ENCODE measurements at places on chromosomes 2 and 18.

DNA sequence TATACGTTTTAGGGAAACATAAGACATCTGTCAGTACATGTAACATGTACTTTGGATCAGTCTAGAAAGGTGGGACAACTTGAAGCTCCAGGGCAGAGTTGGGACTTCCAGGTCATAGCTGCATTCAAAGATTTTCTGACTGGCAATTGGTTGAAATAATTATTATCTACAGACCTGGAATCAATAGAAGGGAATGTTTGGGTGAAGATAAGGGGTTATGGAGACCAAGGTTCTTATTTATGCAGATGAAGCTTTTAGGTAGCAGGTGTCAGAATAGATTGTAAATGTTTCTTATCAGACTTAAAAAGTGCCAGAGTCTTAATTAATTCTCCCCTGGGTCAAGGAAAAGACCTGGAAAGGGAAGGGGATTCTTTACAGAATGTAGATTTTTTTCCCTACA lies 19.8 kb downstream of the RPIA start:
- no peak for DNase-seq

DNA sequence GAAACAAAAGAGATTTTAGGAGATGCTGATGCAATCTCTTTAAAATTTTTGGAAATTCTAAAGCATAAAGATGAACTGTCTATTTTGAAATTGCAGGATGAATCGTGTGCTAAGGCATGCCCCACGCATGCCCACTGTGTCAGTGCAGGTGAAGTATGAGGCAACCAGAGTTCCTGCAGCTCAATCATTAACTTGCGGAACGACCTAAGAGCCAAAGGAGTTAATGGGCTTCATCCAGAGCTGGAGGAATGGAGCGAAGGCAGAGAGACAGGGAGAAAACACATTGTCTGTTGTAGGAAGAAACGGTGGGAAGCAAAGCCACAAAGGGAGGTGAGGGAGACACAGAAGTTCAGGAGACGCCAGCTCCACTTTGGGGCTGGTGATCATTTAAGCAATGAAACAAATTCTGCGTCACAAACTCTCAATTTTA lies 265.2 kb downstream of the CCDC85A start:
- DNase-seq: peak; percentile 14

GRCh38 chr2:69489793-69490192 lies 52.6 kb upstream of the NFU1 start:
- DNase-seq: peak; percentile 61

DNA sequence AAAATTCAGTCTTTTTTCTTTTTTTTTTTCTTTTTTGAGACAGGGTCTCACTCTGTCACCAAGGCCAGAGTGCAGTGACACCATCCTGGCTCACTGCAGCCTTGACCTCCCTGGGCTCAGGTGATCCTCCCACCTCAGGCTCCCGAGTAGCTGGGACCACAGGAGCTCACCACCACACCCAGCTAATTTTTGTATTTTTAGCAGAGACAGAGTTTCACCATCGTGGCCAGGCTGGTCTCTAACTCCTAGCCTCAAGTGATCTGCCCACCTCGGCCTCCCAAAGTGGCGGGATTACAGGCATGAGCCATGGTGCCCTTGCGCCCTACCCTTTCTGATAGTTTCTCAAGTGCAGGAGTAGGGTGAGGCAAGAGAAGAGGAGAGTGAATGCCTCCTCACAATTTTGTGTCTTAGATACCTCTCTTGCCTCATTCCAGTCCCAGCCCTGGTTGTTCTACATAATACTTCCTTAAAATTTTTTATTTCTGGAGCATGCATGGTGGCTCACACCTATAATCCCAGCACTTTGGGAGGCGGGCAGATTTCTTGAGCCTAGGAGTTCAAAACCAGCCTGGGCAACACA lies 68.2 kb upstream of the CAB39 start:
- DNase-seq: no peak

DNA sequence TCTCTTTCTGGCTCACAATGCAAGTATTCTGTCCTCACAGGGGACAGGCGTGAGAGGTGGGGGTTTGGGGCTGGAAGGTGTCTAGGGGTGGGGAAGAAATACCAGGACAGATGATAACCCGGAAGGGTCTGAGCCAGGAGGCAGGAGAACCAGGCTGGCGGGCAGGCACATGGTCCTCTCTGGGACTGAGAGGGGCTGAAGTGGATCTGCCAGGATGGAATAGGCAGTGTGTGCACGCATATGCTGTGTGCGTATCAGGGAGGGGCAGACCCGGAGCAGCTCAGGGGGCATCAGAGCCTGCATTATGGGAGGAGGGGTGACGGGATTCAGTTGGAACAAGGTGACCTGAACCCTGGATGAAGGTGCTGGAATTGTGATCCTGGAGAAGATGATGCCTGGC lies 157.3 kb downstream of the DYSF start:
- DNase-seq: no peak

GRCh38 chr2:38217401-38218188 lies 141.6 kb upstream of the CYP1B1 start:
- no peak for DNase-seq

DNA sequence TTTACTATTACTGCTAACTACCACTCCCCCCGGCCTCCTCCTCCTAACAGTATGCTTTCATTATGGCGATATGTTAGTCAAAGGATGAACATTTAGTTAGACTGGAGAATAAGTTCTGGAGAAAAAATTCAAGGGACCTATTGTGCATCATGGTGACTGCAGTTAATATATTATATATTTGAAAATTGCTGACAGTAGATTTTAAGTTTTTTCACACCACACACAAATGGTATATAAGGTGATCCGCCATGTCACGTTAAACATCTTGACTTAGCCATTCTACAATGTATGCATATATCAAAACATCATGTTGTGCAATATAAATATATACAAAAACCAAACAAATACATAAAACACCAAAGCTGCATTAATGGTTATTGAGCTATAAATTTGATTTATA lies 873.7 kb downstream of the CNTNAP5 start:
- no peak for DNase-seq

- no peak for DNase-seq
These were observed 77.3 kb upstream of the CTLA4 start for GRCh38 chr2:203790134-203790852.

DNA sequence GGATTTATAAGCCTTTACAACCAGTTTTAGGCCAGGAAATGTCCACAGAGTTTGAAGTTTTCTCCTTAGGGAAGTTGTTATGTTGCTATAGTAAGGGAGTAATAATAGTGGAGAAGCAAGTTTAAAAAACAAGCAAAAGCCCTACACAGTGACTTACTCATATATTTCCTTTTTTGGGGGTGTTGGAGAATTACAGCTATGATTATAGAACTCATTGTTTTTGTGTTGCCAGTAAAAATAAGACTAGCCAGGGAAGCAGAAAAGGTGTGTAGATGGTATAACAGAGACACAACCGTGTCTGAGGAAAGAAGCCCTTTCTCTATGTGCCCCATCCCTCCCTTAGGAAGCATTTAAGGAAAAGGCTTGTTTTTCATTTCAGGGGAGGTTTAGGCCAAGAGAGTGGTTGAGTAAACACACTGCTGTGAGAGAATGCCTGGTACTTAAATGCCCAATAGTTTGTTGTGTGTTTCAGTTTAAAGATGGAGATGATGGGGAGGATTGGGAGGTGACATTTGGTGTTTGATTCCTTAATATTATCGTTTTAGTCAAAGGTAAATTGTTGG lies 2.3 kb downstream of the VAPA start:
- peak; percentile 39 for DNase-seq

GRCh38 chr18:49728542-49728941 lies 84.8 kb downstream of the ACAA2 start:
- DNase-seq: peak; percentile 40

GRCh38 chr2:74043345-74044329 lies 58.9 kb downstream of the TET3 start:
- DNase-seq: no peak

DNA sequence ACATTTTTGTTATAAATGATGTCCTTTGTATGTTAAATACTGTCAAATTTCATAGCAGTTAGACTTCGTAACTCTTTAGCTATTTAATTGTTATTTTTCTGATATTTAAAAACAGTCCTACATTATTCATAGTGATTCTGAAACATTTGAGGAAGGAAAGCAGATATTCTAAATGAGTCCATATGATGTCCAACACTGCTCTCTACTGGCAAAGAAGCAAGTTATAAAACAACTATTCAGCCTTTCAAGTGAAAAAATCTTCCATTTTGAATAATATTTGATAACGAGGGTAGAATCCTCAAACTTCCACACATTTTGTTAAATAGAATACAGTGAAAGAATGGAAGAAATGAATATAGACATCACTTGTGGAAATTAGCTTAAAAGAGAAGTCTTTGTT lies 220.8 kb downstream of the GULP1 start:
- DNase-seq: peak; percentile 81

DNA sequence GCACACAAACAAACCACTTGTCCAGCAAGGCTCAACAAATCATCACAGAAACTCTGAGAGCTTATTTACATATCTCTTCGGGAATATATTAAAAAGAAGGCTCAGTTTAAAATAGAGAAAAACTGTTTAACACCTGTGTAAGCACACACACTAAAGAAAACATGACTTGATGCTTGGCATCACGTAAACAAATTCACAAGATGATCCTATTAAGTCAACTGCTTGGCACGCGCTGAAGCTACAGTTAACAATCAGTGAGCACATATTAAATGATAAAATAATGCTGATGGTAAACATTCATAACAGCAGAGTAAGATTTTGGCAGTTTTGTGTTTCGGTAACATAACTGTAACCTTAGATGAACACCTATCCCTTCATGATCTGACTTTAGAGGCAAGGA lies 4.3 kb upstream of the HES6 start:
- no peak for DNase-seq

DNA sequence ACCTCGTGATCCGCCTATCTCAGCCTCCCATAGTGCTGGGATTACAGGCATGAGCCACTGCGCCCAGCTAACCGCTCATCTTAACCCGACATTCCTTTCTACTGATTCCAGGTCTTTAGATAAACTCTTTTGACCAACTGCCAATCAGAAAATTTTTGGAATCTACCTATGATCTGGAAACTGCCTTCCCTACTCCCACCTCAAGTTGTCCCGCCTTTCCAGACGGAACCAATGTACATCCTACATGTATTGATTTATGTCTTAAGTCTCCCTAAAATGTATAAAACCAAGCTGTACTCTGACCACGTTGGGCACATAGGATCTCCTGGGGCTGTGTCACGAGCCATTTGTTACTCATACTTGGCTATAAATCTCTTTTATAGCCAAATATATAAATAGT lies 3.2 kb upstream of the NEU2 start:
- DNase-seq: no peak

DNA sequence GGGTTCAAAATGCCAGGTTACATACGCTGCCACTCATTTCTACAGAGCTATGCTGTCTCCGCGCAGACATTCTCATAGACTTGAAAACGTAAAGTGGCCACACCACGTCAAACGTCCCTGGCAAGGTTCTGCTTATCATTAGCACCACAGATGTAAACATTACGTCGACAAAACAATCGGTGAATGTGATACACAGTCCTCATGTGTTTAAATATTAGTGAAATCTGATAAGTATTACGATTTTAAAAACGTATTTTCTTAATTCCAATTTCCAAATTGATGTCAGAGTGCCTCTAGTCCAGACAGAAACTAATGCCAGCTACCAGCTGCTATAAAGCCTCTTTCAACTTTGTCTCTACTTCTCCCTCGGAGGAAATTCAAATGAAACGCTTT lies 1.2 kb downstream of the STK17B start:
- peak; percentile 58 for DNase-seq

GRCh38 chr2:227335713-227336112 lies 10.7 kb downstream of the MFF start:
- DNase-seq: peak; percentile 19

GRCh38 chr2:241542278-241542605 lies 16.3 kb upstream of the BOK start:
- no peak for DNase-seq

- no peak for DNase-seq
These were observed 231.4 kb downstream of the SEPTIN10 start for GRCh38 chr2:109382226-109382895.

DNA sequence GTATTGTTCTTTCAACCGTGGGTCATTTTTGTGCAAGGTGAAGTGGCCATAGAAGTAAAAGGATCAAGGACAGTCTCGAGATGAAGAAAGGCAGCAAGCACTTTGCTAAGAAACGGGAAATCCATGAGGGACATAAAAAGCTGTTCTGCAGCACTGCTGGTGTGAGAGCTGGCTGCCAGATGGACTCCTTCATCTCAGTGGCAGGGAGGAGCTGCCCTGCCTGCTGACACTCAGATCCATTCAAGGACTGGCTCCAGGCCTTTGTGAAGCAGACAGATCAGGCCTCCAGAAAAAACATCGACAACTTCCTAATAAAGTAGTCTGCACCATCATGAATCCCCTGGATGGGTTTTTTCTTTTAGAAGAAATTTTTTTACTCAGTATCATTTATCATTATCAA lies 29.5 kb downstream of the RMC1 start:
- DNase-seq: peak; percentile 11

DNA sequence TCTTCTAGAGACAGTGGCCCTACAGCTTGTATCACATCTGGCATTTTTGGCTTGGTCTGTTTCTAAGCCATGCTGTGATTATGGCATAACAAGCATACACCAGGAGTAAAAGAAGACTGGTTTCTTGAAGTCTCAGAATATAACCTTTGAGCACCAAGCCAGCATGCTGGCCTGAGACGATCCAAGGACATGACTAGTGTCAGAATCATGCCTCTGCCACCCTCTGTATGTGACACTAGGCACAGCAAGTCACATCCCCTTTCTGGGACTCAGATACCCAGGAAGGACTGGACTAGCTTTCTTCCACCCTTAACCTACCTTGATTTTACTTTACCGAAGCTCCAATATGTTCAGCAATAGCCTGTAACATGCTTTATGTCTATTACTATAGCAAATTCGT lies 345.5 kb downstream of the SETBP1 start:
- no peak for DNase-seq

- DNase-seq: peak; percentile 28
These were observed 61.3 kb downstream of the UGP2 start for GRCh38 chr2:63903003-63903402.

- DNase-seq: no peak
These were observed 633.9 kb downstream of the PLCL1 start for GRCh38 chr2:198438331-198438730.

GRCh38 chr2:3461801-3462492 lies 57.4 kb downstream of the ADI1 start:
- peak; percentile 70 for DNase-seq

GRCh38 chr18:23136326-23137096 lies 1.2 kb downstream of the CABLES1 start:
- DNase-seq: no peak

DNA sequence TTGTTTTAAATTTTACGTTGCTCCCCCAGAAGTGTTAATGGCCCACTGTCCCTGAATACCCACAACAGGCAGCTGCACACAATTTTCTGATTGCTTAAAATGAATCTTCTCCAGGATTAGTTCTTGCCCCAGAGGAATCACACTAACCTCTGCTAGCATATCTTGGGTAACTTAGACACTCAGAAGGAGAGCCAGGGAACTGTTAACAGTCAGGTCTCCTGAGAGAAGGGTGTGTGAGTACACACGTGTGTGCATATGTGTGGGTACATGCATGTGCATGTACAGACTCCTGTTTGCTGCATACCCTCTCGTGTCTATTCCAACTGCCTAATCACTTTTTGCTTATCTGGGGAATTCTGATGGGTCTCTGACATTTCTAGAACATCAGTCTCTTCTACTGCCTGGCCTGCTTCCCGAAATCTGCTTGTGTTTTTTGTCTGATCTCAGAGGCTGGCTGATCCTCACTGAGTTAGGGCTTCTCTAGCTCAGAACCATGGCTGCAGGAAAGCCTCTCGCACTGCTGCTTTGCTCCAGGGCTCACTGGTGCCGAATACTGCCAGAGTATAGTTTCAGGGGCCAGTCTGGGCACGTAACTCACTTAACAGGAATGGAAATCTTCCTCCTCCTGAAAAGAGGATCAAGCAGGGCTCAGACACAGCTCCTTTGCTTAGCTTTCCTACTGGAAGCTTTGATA lies 62.8 kb downstream of the PRELID3A start:
- peak; percentile 18 for DNase-seq

All from fibroblast of the aortic adventitia (primary cell).